ENCODE measurements at places on chromosomes 3 and 15.

GRCh38 chr3:164380156-164380555, 698.1 kb downstream of the SI start:
- DNase-seq: no peak

GRCh38 chr15:99148851-99149276, 44.0 kb downstream of the SYNM start:
- no peak for DNase-seq

DNA sequence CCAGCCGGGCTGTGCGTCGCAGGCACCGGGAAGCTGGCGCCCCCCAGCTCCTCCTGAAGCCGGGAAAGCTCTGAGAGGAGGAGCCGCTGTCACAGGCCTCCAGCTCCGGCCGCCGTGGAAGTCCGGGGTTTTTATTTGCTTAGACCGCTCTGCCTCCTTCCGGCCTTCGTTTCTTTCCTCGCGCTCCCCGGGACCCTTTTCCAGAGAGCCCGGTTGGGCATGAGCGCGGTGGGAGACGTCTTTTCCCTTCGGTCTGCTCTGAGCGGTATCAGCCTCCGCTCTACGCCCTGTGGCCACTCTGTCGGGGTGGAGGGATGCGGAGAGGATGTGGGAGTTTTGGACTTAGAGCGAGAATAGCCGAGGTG, 559 bp downstream of the SENP5 start:
- DNase-seq: peak; percentile 0

GRCh38 chr3:152745646-152746045, 89.3 kb upstream of the P2RY1 start:
- DNase-seq: no peak

GRCh38 chr3:13881536-13882410, 1.9 kb upstream of the WNT7A start:
- DNase-seq: no peak

DNA sequence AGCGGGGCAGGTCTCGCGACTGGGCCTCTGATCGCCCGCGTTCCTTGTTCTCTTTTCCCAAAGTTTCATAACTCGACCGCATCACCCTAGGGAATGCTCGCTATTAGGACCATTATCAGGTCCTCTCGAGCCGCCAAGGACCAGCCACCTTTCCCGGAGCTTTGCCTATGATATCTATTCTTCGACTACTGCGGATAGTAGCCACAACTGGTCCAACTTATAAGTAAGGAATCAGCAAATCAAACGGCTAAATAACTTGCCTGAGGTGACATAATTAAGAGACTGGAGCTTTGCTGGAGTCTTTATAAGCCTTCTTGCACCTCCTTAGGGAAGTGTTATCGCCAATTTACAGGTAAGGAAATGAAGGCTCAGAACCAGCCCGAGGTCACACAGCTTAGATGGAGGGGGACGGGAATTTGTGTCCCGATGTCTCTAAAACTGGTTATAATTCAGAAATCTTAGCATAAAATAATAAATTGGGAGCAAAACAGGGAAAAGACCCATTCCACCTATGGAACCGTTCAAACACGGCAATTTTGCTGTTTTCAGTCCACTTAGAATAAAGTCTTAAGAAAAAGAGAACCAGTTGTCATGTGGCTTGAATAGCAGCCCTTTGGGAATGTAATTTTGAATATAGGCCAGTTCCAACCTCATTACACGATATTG, 479 bp upstream of the PLD1 start:
- no peak for DNase-seq

DNA sequence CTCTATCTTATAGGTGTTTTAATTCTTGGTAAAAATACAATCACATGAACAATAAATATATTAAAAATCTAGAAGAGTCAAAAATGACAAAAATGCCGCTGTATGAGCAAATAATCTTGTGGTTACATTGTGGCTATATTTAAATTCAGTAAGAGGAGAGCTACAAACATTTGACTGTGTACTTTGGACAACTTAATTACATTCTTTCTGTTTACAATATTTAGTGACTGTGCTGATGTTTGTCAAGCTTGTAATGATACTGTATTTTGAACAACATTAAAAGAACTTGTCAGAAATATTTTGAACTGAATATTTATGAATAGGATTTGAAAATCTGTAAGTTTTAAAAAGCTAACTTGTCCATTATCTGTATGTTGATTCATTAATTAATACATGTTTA, 598.3 kb downstream of the SI start:
- no peak for DNase-seq

DNA sequence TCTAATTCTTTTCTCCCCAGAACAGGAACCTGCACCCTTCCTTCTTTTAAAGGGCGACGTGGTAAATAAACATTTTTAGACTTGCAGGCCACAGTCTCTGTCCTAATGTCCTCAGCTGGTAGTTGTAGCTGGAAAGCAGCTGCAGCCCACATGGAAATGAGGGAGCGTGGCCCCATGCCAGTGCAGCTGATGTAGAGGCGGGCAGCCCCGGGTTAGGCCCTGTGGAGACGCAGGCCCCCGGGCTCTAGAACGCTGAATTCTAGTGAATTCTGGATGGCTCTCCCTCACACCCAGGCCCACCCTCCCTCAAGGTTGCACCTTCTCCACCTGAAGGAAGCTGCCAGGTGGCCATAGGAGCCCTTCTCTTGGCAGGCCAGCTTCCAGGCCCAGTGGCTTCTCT, 52.3 kb downstream of the PGPEP1L start:
- DNase-seq: no peak

Data from stimulated activated CD8-positive, alpha-beta memory T cell treated with anti-CD3 and anti-CD28 coated beads, Interleukin-4, amount 100 ng/mL, for 1 hour (primary cell).